ENCODE measurements at places on chromosomes 12 and 14.

GRCh38 chr14:70801836-70802235 lies 7.5 kb downstream of the MAP3K9 start:
- no peak for DNase-seq

DNA sequence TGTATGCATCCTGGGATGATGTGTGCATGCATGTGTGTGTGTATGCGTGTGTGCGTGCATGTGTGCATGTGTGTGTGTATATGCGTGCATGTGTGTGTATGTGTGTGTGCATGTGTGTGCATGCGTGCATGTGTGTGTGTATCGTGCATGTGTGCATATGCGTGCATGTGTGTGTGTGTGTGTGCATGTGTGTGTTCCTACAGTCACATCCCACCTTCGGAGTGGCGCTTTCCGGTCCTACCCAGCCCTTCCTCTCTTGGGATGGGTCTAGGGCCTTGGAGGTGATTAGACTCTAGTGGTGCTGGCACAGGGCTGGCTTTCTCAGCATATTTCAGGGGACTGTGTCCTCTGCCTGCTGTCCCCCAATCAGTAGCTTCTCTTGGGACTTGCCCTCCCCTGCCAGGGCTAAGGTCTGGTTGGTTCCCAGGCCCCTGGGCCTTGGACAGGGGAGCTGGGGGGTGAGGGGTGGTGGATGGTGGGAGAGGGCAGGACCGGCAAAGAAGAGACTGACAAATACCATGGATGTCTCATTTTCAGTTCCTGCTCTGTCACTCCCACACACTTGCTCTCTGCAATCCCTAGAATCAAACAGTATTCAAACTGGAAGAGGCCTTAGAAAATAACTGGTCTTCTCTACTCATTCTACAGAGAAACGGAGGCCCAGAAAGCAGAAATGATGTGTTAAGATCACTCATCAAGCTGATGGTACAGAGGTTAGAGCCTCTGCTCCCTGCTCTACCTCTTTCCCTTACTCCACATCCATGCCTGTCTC lies 21.9 kb upstream of the FAIM2 start:
- no peak for DNase-seq

DNA sequence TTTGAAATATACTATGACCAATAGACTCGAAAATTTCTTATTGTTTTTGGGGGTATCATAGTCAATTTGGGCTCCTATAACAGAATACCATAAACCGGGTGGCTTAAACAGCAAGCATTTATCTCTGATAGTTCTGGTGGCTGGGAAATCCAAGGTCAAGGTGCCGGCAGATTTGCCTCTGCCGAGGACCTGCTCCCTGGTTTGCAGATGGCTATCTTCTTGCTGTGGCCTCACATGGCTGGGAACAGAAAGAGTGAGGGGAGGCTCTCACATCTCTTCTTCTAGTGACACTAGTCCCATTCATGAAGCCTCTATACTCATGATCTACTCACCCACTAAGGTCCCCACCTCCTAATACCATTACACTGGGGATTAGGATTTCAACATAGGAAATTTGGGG lies 70.7 kb downstream of the BORCS5 start:
- DNase-seq = no peak

DNA sequence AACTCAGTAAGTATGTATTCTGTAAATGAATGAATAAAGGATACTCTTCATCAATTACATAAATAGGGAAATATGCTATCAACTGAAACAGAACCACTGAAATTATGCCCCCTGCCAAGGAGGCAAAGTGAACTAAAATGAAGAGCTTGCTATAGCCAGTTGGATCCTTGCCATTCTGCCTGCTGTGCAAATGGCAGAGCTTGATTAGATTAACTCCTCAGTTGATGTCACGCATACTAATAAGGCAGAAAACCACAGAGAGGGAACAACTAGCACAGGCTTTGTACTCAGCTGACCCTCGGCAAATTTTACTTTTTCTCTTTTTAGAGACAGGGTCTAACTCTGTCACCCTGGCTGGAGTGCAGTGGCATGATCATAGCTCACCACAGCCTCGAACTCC lies 36.7 kb upstream of the FERMT2 start:
- no peak for DNase-seq

DNA sequence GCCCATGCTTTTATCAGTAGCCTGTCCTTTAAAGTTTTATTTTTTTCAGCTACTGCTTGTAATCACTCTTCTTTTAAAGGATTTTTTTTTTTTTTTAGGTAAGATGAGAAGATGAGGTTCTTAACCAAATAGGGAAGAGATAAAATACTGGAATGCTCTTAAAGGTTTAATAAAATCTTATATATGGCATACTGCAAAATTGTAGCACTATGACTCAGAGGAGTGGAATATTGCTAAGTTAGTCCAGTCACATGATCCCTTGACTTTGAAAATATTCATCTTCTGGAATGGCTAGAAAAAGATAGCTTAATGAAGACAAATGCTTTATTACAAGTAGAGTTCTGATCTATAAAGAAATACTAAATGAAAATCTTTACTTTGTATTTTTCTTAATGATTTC lies 116.6 kb downstream of the NAV3 start:
- no peak for DNase-seq

Measured in adrenal gland (tissue), 19 donors.